ENCODE measurements at places on chromosomes 7 and 10.

DNA sequence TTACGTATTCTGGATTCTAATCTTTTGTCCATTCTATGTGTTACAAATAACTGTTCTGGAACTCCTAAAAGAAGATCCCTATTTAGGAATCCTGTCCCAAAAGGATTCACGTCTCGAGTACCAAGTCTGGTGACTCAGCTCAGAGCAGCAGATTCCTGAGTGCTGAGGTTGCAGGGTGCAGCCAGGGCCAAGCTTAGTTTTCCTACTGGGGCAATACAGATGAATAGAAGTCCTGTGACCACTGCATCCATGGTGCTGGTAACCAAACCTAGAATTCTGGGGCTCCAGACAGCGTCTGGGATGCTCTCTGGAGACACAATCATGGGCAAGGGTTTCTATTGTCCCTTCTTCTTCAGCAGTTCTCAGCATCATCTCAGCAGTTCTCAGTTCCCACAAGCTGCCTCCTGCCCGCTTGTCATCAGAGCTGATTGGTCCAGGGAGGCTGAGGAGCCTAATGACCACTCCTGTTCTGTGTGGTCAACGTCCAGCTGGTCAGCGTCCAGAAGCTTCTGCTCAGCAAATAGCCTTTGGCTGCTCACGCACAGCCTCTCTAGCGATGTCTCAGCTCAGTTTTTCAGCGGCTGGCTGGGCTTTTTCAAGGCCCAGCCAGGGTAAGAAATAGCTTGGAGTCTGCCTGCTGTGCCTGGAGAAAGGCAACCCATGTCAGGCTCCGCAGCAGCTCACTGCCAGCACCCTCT is 50.4 kb upstream of the C7orf33 start:
- no peak for DNase-seq

- DNase-seq: no peak
These were observed 44.4 kb downstream of the TMEM270 start for GRCh38 chr7:73905360-73905759.

DNA sequence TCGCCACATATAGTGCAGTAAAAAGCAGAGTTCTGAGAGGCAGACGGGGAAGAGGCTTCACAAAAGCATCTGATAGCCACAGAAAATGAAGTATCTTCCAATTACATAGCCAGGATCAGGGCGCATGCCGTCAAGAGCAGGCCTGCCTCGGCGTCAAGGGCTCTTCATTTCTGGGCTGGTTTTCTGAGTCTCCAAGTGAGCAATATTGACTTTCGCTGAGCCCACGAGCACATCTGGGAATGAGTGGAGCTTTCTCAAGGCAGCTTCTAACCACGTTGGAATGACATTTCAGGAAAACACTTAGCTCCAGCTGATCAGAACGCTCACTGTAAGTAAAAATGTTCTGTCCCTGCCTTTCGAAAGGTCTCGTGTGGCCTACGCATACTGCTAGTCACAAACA is 51.9 kb downstream of the CLRN3 start:
- no peak for DNase-seq

GRCh38 chr10:22702348-22702747 is 12.0 kb downstream of the PIP4K2A start:
- DNase-seq: no peak

- no peak for DNase-seq
These were observed 110.7 kb downstream of the CYTH3 start for GRCh38 chr7:6161463-6162330.

- DNase-seq: peak; percentile 49
These were observed 10.3 kb downstream of the SUMF2 start for GRCh38 chr7:56074371-56074791.

DNA sequence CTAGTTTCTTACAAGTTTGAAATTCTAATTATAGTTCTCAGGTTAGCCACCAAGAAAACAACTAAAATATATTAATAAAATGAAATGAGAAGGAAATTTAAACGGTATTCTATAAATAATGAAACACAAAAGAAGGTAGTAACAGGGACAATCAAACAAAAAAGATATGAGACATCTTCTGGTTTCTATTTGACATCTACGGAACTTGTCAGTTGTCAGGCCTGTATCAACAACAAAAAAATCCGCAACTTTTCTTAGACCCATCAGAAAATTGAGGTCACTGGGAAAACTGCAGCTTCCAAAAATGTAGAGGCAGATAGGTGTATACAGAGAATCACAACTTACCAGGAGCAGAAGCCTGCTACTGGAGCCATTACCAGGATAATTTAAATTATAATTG is 70.6 kb downstream of the ZPBP start:
- DNase-seq: no peak

DNA sequence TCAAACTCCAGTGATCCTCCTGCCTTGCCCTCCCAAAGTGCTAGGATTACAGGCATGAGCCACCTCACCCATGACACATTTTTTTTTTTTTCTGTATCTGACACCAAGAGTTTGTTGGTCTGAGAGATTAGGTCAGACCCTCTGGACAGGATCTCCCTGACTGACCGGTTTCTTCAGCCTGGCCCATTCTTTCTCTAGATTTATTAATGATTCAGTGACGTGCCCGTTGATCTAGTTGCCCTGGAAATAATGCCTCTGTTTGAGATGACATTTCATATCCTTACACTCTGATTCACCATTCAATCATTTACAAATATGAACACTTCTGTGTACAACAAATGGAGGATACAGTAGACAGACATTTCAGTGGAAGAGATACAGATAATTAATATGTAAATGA is 1.4 kb upstream of the ZNF212 start:
- no peak for DNase-seq

GRCh38 chr7:44172803-44173424 is 16.3 kb downstream of the GCK start:
- peak; percentile 15 for DNase-seq

DNA sequence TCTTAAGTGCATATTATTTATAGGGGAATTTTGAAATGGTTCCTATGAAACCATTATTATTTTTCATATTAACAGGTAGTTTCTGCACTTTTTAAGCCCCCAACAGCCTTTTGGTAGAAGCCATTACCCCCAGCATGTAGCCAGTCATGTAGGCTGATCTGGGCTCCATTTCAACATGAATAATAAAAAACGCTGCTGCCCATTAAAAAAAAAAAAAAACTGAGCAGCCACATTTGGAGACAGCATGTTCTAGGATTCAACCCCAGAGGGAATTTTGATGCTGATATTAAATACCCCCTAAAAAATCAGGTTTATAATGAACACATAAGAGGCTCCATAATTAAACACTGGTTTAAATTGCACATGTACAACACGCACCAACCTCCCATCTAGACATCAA is 181.3 kb downstream of the RTKN2 start:
- DNase-seq: no peak

DNA sequence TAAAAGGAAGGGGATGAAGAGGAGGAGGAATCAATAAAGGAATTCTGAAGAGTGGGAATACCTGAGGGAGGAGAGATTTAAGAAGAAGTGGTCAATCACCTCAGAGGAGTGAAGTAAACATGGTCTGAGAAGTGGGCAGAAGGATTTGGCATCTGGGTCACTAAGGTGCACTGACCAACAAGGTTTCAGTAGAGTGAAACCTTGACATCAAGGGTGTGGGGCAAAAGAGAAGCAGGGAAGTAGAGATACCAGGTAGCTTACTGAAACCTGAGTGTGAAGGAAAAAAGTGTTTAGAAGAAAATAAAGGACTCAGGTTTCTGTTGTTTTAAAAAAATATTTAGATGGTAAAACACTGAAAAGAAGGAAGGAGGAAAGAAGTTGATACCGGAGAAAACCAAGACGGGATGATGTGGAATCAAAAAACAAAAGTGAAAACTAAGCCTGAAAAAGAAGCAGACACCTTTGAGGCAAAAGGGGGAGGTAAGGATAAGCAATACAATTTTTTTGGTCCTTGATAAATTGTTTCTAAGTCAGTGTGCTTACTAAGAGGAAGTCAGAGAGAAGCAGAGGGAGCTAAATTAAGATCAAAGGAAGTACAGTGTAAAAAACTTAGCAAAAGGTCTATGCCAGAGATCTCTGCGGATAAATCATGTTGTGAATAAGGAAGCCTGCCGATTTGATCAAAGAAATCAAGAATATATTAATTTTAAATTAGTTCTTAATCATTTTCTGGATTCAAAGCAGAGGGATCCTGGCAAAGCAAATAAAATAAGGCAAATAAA is 137.2 kb upstream of the GPR22 start:
- DNase-seq: no peak

DNA sequence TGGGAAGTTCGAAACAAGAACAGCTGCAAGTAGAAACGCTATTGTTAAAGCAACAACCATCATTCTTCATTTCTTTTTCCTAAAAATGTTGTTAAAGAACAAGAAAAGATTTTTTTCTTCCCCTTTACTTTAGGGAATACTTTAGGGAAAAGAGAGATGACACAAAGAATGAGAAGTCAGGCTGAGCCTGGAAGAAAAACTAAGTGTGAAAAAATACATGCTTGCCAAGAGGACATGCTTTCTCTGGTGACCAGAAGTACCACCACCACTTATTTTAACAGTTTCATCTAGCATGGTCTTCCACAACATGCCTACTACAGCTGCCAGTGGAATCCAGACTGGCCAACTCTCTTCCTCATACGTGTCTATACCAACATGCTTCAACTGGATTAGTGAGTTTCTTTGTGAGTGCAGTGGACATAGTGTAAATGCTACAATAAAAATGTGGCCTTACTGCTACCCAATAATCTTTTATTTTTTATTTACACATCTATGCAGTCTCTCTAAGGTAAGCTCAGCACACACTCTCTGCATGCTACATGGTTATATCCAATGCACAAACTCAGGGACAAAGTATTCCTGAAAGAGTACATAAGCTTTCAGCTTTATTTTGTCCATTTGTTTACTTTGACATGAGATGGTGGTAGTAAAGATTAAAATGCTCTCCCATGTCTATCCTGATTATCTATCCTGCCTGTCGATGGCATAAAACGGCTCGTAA is 196.2 kb downstream of the TAX1BP1 start:
- DNase-seq: no peak

DNA sequence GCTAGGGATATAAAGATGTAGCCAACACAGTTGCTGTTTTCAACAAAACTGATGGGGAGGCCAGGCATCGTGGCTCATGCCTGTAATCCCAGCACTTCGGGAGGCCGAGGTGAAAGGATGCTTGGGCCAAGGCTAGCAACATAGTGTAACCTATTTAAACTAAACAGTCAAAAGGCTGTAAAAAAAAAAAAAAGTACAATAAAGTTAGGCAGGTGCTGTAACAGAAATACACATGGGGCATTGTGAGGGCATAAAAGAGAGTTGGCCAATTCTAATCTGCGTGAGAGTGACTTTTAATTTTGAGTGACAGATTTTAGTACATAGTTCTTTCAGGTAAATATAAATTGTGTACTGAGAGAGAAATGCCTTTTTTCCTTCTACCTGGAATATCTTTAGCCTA is 6.2 kb downstream of the XRCC2 start:
- no peak for DNase-seq
